ENCODE measurements at places on chromosomes 4 and X.

DNA sequence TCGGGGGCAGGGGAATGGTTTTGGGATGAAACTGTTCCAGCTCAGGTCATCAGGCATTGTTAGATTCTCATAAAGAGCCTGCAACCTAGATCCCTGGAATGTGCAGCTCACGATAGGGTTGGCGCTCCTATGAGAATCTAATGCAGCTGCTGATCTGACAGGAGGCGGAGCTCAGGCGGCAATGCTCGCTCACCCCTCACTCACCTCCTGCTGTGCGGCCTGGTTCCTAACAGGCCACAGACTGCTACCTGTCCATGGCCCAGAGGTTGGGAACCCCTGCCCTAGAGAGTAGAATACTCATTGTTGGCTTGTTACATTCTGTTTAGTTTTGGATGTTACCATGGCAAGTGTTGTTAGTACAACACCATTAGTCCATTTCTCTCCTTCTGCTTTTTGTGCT, 40.8 kb upstream of the STX18 start:
- DNase-seq: no peak

- no peak for DNase-seq
Observed at GRCh38 chr4:95264843-95265242, 283.9 kb downstream of the UNC5C start.

GRCh38 chr4:10384974-10385373, 72.3 kb downstream of the ZNF518B start:
- DNase-seq: no peak

- DNase-seq: no peak
Observed at GRCh38 chrX:53440101-53440500, 5.9 kb upstream of the HSD17B10 start.

DNA sequence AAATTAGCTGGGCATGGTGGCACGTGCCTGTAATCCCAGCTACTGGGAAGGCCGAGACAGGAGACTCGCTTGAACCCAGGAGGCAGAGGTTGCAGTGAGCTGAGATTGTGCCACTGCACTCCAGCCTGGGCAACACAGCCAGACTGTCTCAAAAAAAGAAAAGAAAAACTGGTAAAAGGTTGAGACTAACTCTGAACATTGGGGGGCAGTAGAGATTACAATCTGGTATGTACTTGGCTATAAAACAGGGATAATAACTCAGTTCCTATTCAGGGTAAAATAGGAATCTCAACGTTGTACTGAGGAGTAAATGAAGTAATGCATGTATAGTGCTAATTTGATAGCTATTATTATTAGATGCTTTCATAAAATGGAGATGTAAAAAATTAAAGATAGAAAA, 12.5 kb upstream of the KLF8 start:
- no peak for DNase-seq

GRCh38 chr4:107561481-107561880, 158.6 kb downstream of the PAPSS1 start:
- DNase-seq: no peak

GRCh38 chr4:74018771-74019170, 19.7 kb downstream of the CXCL3 start:
- no peak for DNase-seq

DNA sequence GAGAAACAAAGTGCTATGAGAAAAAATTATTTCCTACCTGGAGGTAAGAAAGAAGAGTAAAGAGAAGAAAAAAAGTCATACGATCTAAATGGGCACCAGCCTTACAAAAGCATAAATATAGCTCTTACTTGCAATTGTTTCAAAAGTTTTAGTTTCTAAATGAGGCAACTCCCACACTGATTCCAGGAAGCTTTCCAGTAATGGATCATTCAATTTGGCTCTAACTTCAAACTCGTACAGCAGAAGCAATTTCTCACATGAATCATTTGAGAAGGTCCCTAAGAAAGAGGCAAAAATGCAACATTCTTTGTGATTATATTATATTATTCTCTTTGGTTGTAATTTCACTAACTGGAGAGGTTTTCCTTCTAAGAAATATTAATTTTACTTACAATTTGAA, 109.9 kb downstream of the DLG3 start:
- no peak for DNase-seq

DNA sequence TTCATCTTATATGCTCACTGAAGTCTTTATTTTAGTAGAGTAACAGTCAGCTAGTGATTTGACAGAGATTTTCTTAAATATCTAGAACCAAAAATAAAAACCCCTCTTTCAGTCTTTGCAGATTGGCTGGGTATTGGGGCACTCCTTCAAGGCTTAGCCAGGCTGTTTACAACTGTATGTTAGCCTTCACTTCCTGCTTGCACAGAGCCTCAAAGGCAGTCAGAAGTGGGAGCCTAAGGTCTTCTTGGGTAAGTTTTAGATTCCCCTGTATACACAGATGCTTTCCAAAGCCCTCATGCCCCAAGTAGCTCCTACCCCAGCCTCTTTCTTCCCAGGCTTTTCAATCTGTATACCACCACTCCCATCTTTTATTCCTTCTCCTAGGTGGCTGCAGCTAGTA, 136.1 kb upstream of the STIM2 start:
- no peak for DNase-seq

DNA sequence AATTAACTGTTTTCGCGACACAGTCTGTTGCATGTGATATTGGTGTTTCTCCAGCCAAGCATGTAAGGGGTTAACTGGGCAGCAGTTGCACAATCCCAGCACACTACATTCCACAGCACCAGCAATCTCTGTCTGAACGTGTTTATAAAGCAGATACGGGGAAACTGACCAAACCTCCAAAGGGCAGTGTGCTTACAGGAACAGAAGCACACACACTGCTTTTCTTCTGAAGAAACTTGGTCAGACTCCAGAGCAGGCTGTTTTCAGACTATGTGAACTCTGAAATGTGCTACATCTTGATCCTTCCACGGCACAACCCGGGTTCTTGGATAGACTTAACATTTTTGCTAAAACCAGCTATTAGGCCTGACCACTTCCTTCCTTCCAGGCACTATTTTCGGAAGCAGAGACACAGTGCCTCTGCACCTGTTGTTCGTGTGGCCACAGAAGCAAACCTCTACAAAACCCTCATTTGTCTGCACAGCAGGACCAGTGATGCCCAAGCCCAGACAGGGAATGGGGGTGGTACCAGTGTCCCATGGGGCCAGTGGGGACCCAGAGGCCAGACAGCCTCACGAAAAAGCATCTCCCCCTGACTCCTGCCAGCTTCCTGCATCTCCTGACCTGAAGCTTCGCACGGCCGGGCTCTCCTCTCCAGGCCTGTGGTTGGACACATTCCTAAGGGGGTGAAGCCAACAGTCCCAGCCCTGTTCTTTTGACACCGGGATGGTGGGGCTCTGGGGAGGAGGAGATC, 90.1 kb downstream of the IRF2 start:
- no peak for DNase-seq

Data from NCI-H1048 (cell line).